Gastroesophageal sphincter (tissue), 4 donors: ENCODE measurements at places on chromosomes 16 and 17.

- H3K4me3 ChIP-seq, result no peak overlapping the region
- no peaks in the 10 kb centered on the region for H3K4me1 ChIP-seq
- H3K27me3 ChIP-seq, result no peaks in the 10 kb centered on the region
- H3K27ac ChIP-seq, result no peak overlapping the region
- ATAC-seq, result no peak
- H3K36me3 ChIP-seq, result no peaks in the 10 kb centered on the region
Observed at GRCh38 chr16:79278506-79278905, 322.0 kb downstream of the MAF start.

DNA sequence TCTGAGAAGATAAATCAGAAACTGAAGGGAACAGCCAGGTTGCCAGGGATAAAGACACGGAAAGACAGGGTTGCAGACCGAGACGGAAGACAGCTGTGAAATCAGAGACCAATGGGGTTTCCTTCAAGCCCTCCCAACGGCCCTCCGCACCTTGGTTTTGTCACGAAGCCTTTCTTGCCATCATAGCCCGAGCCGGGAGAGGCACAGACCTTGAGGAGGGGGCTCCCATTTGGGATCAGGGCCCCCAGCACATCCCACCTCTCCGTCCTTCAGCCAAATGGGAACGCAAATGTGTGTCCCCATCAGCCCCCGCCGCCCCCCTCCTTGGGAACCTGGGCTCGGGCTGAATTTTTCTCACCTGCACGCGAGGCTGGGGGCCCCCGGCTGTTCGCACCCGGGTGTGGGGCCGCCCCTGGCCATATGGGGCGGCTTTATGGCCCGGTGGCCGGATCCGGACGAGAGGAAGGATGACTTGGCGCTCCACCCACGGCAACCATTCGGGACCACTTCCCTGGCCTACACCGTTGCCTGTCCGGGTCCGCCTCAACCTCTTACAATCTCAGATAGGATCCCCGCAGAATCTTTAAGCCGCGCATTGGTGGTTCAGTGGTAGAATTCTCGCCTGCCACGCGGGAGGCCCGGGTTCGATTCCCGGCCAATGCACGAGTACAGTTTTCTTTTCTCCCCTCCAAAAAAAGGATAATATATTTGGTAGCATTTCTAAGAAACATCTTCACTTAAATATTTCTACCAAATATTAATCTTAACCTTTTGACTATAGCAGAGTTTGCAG is 1.4 kb upstream of the HES7 start:
- peaks cover 59% of the 10 kb centered on the region for H3K4me1 ChIP-seq
- H3K27ac ChIP-seq, result no peak overlapping the region

GRCh38 chr17:11871773-11872172 is 125.5 kb downstream of the ZNF18 start:
- H3K27ac ChIP-seq, result no peak overlapping the region
- no peak for ATAC-seq
- no peaks in the 10 kb centered on the region for H3K36me3 ChIP-seq
- no peaks in the 10 kb centered on the region for H3K4me1 ChIP-seq
- H3K4me3 ChIP-seq, result no peak overlapping the region

DNA sequence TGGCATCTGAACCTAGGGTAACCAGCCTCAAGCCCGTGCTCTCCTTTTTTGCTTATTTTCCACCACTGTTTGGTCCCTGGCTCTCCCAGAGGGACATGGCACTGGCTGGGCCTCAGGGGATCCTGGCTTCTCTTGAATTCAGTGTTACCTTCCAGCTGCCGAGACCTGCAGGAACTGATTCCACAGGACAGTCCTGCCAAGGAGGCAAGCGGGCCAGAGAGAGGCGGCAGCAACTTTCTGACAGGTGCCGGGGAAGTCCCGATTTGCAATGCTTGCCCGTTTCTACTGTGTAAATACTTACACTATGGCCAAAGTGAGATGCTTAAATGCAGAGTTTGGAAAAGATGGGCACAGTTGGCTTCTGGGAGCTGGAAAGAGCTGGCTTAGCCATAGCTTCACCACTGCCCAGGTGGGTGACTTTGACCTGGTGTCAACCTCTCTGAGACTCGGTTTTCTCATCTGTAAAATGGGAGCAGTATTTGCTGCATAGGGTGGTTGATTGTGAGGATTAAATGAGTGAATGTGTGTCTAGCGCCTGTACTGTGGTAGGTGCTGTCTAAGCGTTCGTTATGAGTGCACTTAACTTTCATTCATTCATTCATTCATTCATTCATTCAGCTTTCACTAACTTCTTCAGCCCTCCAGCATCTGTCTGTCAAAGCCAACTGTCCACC is 124.9 kb downstream of the CMIP start:
- no peaks in the 10 kb centered on the region for H3K27me3 ChIP-seq
- ATAC-seq, result no peak
- no peak overlapping the region for H3K27ac ChIP-seq

DNA sequence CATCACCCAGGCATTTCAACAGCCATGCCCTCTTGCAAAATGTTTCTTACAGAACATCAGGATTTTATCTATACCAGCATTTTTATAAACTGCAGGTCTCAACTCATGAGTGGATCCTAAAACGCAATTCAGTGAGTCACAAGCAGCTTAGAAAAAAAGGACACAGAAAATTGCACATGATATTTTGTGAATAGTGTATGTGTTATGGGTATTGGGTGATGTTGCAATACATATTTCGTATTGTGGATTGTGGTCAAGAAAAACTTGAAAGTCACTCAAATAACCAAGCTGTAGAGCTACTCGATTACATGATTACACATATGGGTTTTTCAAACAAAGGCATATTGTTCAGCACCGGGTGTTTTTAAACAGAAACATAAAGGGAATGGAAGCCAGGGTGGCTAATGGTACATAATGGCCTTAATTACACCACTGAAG is 1.4 kb downstream of the WIPI1 start:
- peak; percentile 14 for ATAC-seq
- H3K27ac ChIP-seq, result peak overlapping the region; percentile 97
- peaks cover 22% of the 10 kb centered on the region for H3K36me3 ChIP-seq

- peaks cover 16% of the 10 kb centered on the region for H3K4me1 ChIP-seq
- peak overlapping the region; percentile 99 for H3K27ac ChIP-seq
- no peaks in the 10 kb centered on the region for H3K27me3 ChIP-seq
- H3K36me3 ChIP-seq, result peaks cover 7% of the 10 kb centered on the region
- ATAC-seq, result no peak
Observed at GRCh38 chr16:87392821-87393679, 914 bp downstream of the MAP1LC3B start.

- peaks cover 1% of the 10 kb centered on the region for H3K4me1 ChIP-seq
- H3K4me3 ChIP-seq, result no peak overlapping the region
- no peaks in the 10 kb centered on the region for H3K27me3 ChIP-seq
- ATAC-seq, result no peak
- no peaks in the 10 kb centered on the region for H3K36me3 ChIP-seq
Observed at GRCh38 chr16:69486724-69487123, 62.3 kb downstream of the CYB5B start.

- H3K36me3 ChIP-seq, result no peaks in the 10 kb centered on the region
- no peak for ATAC-seq
- no peak overlapping the region for H3K27ac ChIP-seq
- no peak overlapping the region for H3K4me3 ChIP-seq
- H3K4me1 ChIP-seq, result peaks cover 2% of the 10 kb centered on the region
Observed at GRCh38 chr17:1208966-1209365, 29.2 kb upstream of the ABR start.

DNA sequence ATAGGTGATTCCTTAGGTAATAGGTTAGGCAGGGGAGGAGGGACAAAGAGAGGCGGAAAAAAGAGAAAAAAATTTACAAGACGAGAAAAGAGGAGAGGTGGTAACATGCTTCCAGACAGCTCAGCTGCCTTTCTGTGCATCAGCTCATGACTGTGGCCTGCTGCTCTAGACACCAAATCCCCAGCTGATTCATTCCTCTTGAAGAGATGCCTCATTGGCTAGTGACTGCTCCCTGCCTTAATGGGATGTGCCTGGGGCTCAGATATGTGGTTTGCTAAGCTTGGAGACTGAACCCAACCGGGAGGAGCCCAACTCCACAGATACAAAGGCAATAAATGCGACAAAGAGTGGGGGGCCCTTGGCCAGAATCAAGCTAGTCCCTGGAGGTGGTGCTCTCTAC is 105.9 kb upstream of the FAM20A start:
- peaks cover 5% of the 10 kb centered on the region for H3K27me3 ChIP-seq
- H3K4me3 ChIP-seq, result no peak overlapping the region
- no peaks in the 10 kb centered on the region for H3K4me1 ChIP-seq
- no peaks in the 10 kb centered on the region for H3K36me3 ChIP-seq

- no peak for ATAC-seq
- no peaks in the 10 kb centered on the region for H3K27me3 ChIP-seq
- no peak overlapping the region for H3K4me3 ChIP-seq
- no peak overlapping the region for H3K27ac ChIP-seq
- no peaks in the 10 kb centered on the region for H3K36me3 ChIP-seq
- no peaks in the 10 kb centered on the region for H3K4me1 ChIP-seq
Observed at GRCh38 chr16:4463522-4464163, 10.8 kb downstream of the NMRAL1 start.

GRCh38 chr16:68475071-68475470 is 26.8 kb upstream of the SMPD3 start:
- peaks cover 12% of the 10 kb centered on the region for H3K4me1 ChIP-seq
- no peak overlapping the region for H3K27ac ChIP-seq
- H3K4me3 ChIP-seq, result no peak overlapping the region
- H3K36me3 ChIP-seq, result no peaks in the 10 kb centered on the region
- H3K27me3 ChIP-seq, result no peaks in the 10 kb centered on the region

DNA sequence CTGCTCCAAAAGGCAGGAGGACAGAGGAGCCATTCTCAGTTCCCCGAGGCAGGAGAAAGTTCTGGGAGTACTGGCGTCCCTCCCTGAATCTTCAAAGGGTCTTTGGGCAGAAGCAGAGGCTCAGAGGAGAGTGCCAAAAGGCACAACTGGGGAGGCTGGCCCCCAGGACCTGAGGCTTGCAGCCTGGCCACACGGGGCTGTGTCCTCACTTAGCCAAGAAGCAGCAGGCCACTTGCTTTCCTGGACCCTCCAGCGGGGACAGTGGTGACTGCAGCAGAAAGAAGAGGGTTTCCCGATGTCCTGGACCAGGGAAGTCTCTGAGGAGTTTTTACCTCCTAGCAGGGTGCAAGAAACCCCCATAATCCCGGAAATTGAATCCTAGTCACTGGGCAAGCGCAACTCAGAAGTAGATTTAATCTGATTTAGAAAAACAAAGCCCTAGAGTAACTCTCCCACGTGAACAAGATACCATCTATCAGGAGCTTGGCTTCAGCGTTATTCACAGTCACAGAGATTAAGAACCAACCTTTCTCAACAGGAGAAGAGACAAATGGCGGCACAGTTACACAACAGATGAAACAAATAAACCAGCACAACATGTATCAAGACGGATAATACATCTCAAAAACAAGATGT is 25.5 kb upstream of the BCO1 start:
- peaks cover 43% of the 10 kb centered on the region for H3K27me3 ChIP-seq
- no peak overlapping the region for H3K27ac ChIP-seq
- no peak overlapping the region for H3K4me3 ChIP-seq
- no peak for ATAC-seq
- no peaks in the 10 kb centered on the region for H3K4me1 ChIP-seq
- no peaks in the 10 kb centered on the region for H3K36me3 ChIP-seq

GRCh38 chr17:76540381-76541300 is 797 bp downstream of the PRCD start:
- peak overlapping the region; percentile 75 for H3K27ac ChIP-seq
- H3K4me3 ChIP-seq, result peak overlapping the region; percentile 24
- H3K4me1 ChIP-seq, result no peaks in the 10 kb centered on the region
- ATAC-seq, result peak; percentile 98
- peaks cover 51% of the 10 kb centered on the region for H3K27me3 ChIP-seq
- H3K36me3 ChIP-seq, result no peaks in the 10 kb centered on the region

DNA sequence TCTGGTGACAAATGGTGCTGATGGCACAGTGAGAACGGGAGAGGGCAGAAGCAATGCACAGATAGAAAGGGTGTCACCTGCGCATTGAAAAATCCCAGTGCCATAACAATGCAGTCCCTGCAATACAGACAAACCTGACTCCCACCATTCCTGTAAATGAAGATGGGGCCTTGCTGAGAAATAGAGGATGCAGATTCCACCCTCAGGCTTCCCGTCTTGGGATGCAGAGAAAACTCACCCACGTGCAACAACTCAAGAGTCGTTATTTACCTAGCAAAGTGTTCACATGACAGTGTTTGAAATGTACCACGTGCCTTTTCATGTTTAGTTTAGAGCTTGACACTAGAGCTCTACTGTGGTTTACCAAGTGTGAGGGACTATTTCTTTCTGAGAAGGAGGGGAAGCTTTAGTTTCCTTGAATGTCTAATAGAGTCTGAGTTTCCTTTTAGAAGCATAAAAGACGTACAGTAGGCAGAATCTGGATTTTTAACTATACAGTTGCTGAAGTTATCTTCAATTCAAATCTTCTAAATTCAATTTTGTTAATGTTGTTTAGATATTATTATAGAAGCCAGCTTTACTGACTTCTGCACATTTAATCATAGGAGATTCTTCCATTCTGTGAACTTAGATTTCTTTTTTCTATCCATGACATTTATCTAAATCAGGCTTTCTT is 35.6 kb downstream of the WWOX start:
- H3K4me1 ChIP-seq, result no peaks in the 10 kb centered on the region
- no peaks in the 10 kb centered on the region for H3K27me3 ChIP-seq
- no peak for ATAC-seq
- no peak overlapping the region for H3K27ac ChIP-seq
- H3K36me3 ChIP-seq, result peaks cover 8% of the 10 kb centered on the region

GRCh38 chr17:27082023-27082774 is 211.7 kb upstream of the WSB1 start:
- H3K27ac ChIP-seq, result no peak overlapping the region
- H3K4me1 ChIP-seq, result no peaks in the 10 kb centered on the region
- H3K36me3 ChIP-seq, result no peaks in the 10 kb centered on the region
- peaks cover 22% of the 10 kb centered on the region for H3K27me3 ChIP-seq

GRCh38 chr16:50265260-50265659 is 1.1 kb upstream of the ADCY7 start:
- ATAC-seq, result no peak
- H3K27me3 ChIP-seq, result no peaks in the 10 kb centered on the region
- no peak overlapping the region for H3K4me3 ChIP-seq
- no peaks in the 10 kb centered on the region for H3K36me3 ChIP-seq
- H3K27ac ChIP-seq, result no peak overlapping the region

- no peak for ATAC-seq
- no peaks in the 10 kb centered on the region for H3K36me3 ChIP-seq
- H3K4me1 ChIP-seq, result no peaks in the 10 kb centered on the region
Observed at GRCh38 chr17:29358416-29358815, 31.7 kb upstream of the TAOK1 start.

DNA sequence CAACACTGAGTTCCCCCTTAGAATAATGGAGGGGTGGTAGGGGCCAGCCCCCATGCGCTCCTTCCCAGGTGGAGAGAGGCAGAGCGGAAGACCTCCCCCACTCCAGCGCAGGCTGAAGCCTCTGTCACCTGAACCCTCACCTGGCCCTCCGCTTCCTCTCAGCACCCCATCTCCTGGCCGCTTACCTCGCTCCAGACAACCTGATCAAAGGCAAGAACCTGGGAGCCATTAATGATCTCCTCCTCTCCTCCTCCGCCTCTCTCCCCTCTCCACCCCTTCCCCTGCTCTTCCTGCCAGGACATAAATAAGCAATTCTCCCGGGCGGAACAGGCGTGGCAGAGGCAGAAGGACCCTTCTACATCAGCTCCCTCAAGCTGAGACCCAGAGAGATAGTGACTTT is 110.2 kb upstream of the LHX1 start:
- no peak for ATAC-seq
- H3K4me3 ChIP-seq, result no peak overlapping the region
- no peaks in the 10 kb centered on the region for H3K4me1 ChIP-seq
- H3K27me3 ChIP-seq, result peaks cover 63% of the 10 kb centered on the region

- H3K4me3 ChIP-seq, result no peak overlapping the region
- H3K27me3 ChIP-seq, result peaks cover 14% of the 10 kb centered on the region
- no peaks in the 10 kb centered on the region for H3K4me1 ChIP-seq
- ATAC-seq, result no peak
Observed at GRCh38 chr16:82470620-82471152, 156.1 kb upstream of the CDH13 start.

GRCh38 chr17:29252101-29252791 is 5.6 kb downstream of the CRYBA1 start:
- H3K36me3 ChIP-seq, result peaks cover 6% of the 10 kb centered on the region
- H3K27me3 ChIP-seq, result no peaks in the 10 kb centered on the region
- H3K27ac ChIP-seq, result no peak overlapping the region
- peaks cover 46% of the 10 kb centered on the region for H3K4me1 ChIP-seq
- ATAC-seq, result peak; percentile 50
